ENCODE measurements at places on chromosomes 6 and 20.

DNA sequence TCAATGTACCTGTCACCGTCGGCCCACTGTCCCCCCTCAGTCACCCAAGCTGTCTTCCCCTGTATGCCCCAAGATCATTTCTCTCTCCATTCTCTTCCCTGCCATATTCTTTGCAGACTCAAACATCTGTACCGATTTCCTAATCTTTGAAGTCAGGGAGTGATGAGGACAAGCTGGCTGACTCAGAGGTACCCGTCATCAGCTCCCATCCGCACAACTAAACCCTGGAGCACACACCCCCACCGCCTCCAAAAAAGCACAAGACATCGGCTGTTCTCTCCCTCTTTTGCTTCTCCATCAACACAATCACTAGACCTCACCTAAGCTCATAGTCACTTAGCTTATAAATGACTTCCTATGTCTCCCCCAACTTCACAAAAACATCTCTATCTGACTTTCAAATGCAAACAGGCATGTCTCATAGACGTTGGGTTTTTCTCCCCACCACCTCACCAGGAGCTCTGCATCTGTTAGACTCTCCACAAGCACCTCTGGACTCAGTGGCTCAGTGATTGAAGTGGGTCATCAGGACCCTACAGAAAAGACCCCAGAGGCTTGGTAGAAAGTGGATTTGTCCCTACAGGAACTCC lies 11.5 kb upstream of the NFATC2 start:
- DNase-seq, result no peak

DNA sequence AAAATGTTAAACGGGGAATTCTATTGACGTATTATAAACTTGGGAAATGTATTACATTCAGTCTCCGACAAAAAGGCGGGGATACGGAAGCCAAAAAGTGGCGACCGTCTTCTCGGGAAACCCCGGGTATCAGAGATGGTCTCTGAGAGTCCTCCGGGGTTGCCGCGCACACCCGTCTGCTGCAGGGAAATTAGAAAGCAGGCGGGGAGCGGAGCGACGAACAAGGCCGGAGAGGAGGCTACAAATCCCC lies 1.5 kb downstream of the SALL4 start:
- DNase-seq, result no peak

GRCh38 chr20:50788045-50788991 lies 6.5 kb upstream of the BCAS4 start:
- DNase-seq, result no peak

DNA sequence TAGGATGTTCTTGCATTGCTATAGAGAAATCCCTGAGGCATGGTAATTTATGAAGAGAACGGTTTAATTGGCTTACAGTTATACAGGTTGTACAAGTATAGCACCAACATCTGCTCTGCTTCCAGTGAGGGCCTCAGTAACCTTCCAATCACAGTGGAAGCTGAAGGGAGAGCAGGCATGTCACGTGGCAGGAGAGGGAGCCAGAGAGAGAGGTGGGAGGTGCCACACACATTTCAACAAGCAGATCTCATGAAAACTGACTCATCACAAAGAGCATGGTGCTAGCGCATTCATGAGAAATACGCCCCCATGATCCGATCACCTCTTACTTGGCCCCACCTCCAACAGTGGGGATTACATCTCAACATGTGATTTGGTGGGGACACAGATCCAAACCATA lies 871.2 kb downstream of the TFAP2A start:
- DNase-seq, result no peak

DNA sequence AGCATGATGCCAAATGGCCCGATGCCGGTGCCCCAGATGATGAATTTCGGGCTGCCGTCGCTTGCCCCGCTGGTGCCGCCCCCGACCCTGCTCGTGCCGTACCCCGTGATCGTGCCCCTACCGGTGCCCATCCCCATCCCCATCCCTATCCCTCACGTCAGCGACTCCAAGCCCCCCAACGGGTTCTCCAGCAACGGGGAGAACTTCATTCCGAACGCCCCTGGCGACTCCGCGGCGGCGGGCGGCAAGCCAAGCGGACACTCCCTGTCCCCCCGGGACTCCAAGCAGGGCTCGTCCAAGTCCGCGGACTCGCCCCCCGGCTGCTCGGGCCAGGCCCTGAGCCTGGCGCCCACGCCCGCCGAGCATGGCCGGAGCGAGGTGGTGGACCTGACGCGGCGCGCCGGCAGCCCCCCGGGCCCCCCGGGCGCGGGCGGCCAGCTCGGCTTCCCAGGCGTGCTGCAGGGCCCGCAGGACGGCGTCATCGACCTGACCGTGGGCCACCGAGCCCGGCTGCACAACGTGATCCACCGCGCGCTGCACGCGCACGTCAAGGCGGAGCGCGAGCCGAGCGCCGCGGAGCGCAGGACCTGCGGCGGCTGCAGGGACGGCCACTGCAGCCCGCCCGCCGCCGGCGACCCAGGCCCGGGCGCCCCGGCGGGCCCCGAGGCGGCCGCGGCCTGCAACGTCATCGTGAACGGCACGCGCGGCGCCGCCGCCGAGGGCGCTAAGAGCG lies 144.6 kb downstream of the SOBP start:
- DNase-seq, result no peak
